ENCODE measurements at places on chromosomes 4 and X.

DNA sequence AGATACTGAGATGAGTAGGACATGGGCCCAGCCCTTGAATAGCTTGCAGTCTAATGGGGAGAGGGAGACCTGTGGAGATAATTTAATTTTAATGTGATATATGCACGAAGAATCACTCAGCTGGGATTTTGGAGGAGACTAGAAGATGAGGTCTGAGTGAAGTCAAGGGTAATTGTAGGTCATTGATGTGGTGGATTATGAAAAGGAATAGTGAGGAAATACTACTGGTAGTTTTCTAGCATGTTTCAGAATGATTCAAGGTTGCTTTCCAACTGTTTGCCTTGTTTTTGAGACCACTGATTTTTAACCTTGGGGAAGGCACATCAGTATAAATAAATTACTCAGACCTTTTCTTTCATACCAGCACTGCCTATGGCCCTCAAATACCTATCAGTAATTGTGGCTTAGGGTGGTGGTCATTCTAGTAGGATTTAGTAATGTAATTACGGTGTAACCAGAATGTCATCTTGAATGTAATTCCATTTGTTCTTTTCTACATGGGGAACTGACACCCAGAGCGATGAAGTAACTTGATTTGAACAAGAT lies 25.6 kb downstream of the PTTG2 start:
- DNase-seq = no peak

- DNase-seq = no peak
These were observed 961 bp upstream of the NOCT start for GRCh38 chr4:139014371-139015268.

DNA sequence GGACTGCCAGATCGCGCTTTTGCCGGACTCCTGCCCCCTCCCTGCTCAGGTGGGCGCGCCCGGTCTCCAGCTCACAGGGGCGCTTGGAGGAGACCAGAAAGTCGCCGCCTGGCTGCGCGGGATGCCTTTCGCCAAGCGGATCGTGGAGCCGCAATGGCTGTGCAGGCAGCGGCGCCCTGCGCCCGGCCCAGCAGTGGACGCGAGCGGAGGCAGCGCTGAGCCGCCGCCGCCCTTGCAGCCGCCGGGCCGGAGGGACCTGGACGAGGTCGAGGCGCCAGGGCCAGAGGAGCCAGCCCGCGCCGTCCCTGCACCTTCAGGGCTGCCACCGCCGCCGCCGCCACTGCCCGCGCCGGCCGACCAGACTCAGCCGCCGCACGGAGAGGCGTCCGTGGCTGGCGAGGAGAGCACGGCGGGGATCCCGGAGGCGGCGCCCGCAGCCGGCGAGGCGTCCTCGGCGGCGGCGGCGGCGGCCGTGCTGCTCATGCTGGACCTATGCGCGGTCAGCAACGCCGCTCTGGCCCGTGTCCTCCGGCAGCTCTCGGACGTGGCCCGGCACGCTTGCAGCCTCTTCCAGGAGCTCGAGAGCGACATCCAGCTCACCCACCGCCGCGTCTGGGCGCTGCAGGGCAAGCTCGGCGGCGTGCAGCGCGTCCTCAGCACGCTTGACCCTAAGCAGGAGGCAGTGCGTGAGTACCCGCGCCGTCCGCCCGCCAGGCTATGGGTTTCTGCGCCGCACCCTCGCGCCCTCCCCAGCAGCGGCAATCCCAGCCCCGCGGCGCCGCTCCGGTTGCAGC lies 834 bp downstream of the NHS start:
- DNase-seq = no peak

GRCh38 chr4:100311181-100311580 lies 120.9 kb upstream of the DDIT4L start:
- DNase-seq = no peak

GRCh38 chrX:21741869-21742701 lies 15.8 kb downstream of the SMPX start:
- DNase-seq = no peak

- DNase-seq = no peak
These were observed 23.3 kb upstream of the CBLL2 start for GRCh38 chrX:22249371-22249770.

GRCh38 chr4:11537846-11538245 lies 109.2 kb upstream of the HS3ST1 start:
- DNase-seq = no peak

DNA sequence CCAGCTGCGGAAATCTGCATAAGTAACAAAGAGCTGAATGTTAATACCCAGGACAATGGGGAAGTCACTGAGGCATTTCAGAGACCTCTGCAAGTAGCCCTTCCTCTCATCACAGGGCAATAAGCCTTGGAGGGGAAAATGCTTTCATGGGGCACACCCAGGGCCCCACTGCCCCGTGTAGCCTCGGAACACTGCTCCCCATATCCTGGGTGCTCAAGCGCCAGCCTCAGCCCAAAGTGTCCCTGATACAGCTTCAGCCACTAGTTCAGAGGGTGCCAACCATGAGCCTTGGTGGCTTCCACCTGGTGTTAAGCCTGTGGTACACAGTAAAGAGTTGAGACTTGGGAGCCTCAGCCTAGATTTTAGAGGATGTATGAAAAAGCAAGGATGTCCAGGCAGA lies 402.8 kb upstream of the CXorf51A start:
- DNase-seq = no peak

GRCh38 chr4:100314057-100314456 lies 123.8 kb upstream of the DDIT4L start:
- DNase-seq = no peak

DNA sequence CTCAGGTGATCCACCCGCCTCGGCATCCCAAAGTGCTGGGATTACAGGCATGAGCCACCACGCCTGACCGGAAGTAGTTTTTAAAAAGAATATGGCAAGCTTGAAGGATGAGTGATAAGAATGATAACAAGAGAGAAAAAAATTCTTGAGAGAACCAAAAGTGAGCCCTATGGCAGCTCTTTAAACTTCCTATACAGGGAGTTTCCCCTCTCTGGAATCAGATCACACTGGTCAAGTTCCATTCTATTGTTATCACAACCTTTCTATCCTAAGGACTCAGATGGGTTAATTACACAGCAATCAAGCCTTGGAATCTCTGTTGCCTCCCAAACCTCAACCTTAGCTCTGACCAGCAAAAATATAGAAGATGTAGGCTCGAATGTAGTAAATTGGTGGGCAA lies 33.8 kb upstream of the ZNF518B start:
- DNase-seq = no peak

DNA sequence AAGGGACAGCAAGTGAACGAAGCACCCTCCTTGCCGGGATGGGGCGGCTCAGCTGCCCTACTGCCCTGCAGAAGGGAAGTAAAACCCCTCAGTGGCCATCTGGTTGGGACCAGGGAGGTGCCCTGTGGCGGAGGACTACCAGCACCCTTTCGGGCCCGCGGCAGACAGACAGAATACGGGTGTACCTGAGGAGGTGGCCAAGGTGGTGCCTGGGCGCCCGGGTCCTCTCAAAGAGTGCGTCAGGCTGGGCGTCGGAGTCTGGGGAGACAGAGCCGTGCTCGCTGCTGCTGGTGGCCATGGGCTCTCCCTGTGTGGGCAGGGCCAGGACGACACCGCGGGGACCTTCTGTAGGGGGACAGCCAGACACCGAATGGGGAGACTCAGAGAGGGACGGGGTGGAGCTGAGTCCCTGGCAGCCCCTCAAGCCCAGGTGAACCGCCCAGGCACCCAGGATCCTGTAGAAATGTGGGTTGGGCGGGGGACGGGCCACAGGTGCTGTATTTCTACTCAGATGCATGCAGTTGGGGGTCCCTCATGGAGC lies 29.7 kb downstream of the PDHA1 start:
- DNase-seq = no peak

DNA sequence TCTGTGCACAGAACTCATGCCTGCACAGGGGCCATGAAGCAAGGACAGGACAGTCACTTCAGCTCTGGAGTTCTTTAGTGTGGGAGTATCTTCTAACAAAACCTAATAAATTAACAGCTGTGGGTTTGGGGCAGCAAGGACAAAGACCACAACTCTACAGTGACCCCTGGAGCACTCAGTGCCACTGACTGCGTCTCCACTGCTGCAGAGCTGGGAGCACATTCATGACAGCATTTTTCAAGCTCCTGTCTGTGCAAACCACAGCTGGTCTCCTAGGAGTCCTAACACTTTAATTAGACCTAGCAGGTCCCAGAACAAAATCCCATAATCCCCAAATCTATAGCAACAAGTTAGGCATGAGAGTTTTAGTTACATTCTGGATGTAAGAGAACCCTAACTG lies 76.5 kb downstream of the RTL9 start:
- no peak for DNase-seq

GRCh38 chr4:177105536-177105935 lies 204.1 kb upstream of the NEIL3 start:
- no peak for DNase-seq

DNA sequence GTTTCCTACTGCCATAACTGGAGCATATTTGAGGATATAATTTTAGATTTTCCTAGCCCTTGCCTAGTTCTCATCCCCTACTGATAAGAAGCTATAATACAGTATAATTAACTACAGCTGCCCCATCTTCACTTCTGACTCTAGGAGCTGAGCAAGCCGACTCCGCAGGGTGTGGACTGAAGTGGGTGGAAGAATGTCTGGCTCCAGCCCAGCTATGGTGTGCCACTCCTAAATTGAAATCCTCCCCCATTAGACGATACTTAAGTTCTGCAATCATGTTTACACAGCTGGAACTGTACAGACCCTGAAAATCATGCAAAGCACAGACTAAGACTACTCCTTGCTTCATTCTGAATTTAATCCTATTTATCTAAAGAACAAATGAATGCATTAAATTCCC lies 93.1 kb downstream of the PCDH19 start:
- DNase-seq = no peak

DNA sequence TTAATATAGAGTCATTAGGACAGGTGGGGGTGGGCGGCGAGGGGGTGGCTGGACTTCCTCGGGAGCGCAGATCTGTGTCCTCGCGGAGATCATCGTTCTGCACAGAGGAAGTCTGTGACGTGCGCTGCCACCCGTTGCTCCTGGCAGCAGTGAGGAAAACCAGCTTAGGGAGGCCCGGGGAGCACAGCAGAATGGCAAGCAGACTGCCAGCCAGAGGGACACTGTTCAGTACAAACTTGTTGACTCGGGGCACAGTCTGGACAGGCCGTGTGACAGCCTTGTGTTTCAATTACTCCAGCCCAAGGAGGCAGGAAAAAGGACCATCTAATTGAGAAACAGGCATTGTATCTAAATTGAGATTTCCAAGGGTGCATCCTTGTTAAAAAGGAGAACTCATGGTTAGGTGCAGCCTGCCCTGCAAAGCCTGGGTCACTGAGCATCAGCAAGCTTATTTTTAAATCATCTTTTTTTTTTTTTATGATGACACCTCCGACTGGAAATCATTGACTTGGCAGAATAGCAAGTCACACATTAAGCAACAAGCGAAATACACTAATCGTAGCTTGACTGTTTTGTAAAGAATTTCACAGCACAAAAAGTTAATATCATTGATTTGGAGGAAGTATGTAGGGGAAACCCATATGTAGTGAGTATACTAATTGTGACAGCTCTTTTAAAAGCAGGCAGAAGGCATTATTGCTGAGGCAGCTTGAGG lies 512.0 kb upstream of the FAT1 start:
- no peak for DNase-seq

DNA sequence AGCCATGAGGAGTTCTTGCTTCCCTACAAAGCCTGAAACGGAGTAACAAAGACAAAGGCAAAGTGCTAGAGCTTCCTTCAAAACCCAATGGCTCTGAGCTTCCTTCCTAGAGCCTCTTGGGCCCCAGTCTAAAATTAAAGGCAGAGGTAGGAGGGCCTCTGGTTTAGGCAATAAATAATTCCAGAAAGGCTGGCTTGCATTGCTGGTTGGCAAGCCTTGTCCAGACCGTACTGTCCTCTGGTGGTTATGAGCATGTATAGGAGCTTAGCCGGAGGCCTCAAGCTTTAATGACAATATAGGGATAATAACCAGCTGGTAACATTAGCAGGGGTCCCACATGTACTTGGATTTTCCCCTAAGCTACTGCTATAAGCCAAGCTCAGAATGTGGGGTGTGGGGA lies 237.3 kb downstream of the AR start:
- DNase-seq = no peak

DNA sequence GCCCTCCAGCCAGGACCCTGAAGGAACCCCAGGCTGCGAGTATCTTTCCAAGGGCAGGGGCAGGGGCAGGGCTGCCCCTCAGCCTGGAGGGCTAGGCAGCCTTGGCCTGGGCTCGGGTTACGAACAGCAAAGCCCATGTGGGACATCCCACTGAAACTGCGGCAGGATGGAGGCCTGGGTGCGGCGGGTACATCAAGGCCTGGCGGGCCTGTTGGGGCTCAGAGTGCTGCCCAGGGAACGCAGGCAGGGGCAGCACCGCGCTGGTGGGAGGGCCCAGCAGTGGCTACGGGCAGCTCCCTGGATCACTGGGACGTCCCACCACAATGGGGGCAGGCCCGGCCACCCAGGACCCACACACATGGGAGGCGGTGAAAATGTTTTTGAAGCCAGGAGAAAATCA lies 10.9 kb downstream of the NAT8L start:
- DNase-seq = no peak

GRCh38 chr4:118953276-118953675 lies 64.6 kb downstream of the SYNPO2 start:
- no peak for DNase-seq

DNA sequence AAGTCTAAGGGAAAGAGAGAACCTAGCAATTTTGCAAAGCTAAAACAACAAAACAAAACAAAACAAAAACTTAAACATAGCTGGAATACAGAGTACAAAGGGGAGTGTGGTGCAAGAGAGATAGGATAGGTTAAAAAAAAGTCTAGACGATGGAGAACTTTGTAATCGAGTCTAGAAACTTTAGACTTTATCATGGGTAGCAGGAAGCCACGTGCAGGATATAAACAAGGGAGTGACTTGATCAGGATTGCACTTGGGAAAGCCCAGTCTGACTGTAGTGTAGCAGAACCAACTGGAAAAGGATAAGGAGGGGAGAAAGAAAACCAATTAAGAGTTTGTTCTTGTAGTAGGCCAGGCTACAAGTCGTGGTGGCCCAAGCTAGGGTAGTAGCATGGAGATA lies 750.1 kb downstream of the RPA4 start:
- DNase-seq = no peak

DNA sequence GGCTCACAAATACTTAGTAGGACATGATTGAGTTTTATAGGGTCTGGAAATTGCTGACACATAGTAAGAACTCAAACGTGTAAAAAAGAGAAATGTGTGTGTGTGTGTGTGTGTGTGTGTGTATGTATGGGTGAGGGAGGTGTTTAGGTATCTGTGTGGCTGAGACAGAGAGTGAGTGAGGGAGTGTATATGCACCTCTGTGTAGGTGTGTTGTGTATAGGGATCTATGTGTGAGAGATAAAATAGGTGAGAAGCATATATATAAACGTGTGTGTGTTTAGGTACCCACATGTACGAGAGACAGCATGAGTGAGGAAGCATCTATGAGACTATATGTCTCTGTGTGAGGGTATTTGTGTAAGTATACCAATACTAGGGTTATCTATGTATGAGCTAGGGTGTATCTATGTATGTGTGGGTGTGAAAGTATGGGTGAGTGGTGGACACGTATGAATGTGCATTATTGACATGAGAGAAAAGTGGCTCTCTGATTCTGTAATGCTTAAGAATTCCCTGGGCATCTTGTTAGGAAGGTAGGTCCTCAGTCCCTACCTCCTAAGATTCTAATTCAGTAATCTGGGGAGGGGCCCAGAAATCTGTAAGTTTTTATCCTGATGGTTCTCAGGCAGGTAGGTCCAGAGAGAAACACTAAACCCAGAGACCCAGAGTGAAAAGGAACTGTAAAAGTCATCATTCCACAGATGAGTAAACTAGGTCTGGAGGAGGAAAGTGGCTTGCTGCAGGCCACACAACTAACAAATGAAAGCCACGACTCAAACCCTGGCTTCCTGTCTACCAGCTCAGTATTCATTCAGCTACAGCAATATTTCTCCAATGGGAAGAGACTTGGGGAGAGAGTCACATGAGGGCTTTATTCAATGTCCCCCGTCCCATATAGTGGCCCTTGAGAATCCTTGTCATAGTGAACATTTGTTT lies 237.0 kb downstream of the IDS start:
- no peak for DNase-seq

Measured in NCI-H526 treated with DMSO at 0.1 percent for 48 hours (cell line).